ENCODE measurements at places on chromosomes 7 and 10. TPM values are rescaled to one million over a fixed set of nuclear protein-coding genes. Genes with fewer than 3 reads are reported as not detected.
A peak's percentile ranks its signal among the peaks of the same experiment; 100 is the strongest.

Gene RGR
- not detected for total RNA-seq

GRCh38 chr7:101939136-101939695, 121.8 kb downstream of the CUX1 start:
- no peak for DNase-seq

- DNase-seq: no peak
Measured at GRCh38 chr7:155699180-155699579, 54.7 kb downstream of the RBM33 start.

DNA sequence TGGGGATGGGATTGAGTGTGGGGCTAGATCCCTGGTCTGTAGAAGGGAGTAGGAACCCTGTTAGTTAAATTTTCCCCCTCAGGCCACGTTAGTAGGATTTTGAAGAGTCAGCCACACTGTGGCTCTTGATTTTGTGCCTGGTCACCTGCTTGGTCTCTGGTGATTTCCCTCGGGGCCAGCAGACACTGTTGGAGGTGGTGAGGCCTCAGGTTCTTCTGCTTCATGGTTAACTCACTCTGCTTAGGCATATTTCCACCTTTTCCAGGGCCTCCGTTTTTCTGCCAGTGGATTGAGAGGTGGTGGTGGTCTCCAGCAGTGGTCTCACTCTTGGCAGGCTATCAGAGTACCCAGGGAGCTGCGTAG, 4.1 kb downstream of the TSPAN14 start:
- DNase-seq: no peak

GRCh38 chr7:93147363-93147762, 822 bp downstream of the SAMD9L start:
- peak; percentile 32 for DNase-seq

GRCh38 chr10:113503930-113504329, 48.9 kb upstream of the HABP2 start:
- DNase-seq: no peak

GRCh38 chr7:131950758-131951157, 394.3 kb upstream of the PODXL start:
- DNase-seq: no peak

- no peak for DNase-seq
Measured at GRCh38 chr7:91514591-91514990, 250.4 kb downstream of the FZD1 start.

Gene SERPINE1
- 0.44 TPM for total RNA-seq

DNA sequence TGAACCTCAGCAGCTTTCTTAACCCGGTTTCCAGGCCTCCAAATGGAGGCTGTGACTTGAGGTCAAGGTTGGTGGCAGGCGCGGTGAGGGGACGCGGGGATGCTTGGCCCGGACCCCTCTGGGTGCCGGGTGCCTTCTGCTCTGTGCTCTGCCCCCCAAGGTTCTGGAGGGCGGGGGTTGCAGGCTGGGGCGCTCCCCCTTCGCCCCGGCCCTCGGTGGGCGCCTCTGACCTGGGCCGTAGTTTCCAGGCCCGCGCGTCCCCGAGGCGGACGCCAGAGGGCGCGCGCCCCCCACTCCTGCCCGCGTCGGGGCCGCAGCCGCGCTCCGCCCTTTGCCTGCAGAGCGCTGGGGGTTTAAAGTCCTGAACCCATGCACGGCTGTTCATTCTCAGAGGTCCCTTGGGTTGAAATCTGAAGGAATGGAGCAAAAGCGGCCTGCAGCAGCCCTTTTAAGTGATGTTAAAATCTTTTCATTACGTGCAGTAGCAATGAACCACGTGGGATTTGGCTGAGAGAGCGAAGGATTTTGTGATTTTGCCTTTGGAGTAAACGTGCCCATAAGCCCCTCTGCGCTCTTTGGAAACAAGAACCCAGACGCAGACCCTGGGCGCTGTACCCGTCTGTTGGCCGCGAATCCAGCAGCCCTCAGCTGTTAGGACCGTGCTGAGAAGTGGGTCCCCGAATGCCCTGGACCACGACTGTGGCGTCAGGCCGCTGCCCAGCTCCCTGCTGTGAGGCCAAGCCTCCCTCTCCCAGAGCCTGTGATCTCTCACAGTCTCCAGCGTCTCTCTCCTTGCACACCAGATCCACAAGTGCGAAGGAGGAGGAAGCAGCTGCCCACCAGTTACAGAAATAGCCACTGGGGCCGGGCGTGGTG, 135.0 kb downstream of the ACTR3B start:
- peak; percentile 62 for DNase-seq

Gene GPR158
- not detected for total RNA-seq

DNA sequence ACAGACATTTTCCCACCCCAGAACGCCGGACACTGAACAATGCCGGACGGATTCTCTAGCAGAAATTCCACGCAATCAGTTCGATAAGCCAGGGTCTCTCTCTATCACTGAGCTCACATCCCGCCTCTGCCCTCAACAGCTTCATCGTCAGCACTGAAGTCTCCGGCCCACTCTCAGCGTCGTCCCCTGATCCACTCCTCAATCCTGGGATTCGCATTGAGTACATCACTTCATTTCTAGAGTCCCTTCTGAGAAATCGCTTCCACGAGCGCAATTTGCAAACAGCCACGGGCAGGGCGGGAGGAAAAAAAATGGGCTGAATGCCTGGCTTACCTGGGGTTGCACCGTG, 365 bp downstream of the YME1L1 start:
- no peak for DNase-seq

GRCh38 chr10:120943542-120943941, 92.4 kb downstream of the WDR11 start:
- no peak for DNase-seq

DNA sequence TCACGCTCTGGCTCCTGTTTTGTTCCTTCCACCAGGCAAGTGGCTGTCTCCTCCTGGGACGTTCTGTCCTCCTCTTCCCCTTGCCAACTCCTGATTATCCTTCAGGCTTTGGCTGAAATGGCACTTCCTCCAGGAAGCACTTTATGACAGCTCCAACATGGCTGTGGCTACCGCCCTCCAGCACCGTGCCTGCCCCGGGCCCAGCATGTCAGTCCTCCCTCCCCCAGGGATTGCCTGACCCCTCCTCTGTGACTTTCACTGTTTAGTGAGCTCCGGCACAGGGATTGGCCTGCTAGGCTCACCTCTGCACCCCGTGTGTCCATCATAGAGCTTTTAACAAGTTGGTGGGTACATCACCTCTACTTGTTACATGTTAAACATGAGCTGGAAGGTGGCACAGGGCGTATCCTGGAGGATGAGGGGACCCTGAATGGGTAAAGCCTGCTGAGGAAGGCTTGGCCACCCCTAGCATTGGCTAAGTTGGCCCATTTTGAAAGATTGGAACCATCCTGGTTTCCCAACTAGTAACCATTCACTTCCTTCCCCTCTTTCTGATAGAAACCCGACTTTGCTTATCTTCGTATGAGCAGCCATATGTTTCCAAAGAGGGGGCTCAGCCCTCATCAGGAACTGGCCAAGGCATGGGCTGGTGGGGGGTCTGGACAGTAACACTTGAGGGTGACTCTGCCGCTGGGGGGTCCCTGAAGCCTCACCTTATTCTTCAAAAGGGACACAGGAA, 10.5 kb upstream of the ADAMTS14 start:
- no peak for DNase-seq

DNA sequence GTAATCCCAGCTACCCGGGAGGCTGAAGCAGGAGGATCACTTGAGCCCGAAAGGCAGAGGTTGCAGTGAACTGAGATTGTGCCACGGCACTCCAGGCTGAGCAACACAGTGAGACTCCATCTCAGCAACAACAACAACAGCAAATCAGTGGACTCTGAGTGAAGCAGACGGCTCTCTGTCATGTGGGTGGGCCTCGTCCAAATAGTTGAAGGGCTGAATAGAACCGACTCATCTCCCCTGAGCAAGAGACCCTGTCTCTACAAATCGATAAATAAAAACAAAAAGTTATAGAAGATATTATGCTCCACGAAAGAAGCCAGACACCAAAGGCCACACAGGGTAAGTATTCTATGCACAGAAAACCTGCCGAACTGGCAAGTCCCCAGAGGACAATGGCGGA, 45.9 kb downstream of the UNCX start:
- no peak for DNase-seq

Gene AQP1
- total RNA-seq: 0.23 TPM

DNA sequence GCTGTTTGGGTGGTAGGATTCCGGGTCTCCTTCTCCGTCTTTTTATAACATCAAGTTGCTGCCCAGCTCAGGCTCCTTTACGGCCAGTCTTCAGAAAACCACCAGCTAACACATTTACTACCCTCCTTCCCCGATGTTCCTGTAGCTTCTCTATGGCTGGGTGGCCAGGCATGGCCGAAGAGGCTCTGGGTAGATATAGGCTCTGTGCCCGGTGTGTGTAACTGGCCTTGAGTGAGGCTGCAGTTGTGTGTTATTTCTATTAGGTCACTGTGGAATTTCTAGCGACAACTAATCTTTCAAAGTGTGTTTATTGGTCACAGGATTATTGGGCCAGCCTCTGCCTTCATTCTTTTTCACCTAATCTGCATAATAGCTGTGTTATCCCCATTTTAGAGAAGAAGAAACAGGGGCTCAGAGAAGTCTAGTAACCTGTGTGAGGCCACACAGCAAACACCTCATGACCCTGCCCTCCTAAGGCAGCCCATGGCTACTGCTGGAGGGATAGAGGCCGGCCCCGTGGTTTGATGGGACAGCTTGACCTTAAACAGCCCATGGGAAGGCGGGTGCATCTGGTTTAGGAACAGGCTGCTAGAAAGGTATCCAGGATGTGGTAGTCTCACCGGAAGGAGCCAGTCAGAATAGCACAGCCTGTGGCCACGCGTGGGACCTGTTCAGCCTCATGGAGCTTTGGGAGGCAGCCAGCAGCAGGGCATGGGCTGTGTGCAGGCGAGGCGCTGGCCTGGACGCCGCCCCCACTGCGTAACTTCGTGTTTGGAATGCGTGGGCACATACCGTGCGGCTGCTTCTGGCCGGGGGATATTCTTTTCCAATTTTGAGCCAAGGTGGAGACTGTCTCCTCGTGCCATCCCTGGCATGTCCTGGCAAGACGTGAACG, 29.7 kb downstream of the HTRA1 start:
- peak; percentile 37 for DNase-seq

Gene ACTL6B
- total RNA-seq: not detected

Gene AP5Z1
- total RNA-seq: 74.6 TPM

DNA sequence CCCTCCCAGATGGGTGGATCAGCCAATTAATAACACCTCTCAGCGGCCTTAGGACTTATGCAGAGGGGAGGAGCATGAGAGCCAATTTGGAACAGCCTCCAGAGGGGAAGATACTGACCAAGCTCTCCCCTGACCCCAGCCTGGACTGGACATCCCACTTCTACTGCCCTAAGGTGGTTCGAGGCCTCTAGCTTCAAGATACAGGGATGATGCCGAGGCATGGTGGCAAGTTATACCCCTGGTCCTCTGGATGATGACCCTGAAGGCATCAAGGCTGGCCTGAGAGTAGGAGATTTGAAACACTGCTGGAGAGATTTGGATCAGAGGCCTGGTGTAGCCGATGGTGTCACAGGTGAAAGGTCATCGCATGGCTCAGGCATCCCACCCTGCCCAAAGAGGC, 3.2 kb downstream of the CDH23 start:
- DNase-seq: no peak

Gene TRIM50
- not detected for total RNA-seq

DNA sequence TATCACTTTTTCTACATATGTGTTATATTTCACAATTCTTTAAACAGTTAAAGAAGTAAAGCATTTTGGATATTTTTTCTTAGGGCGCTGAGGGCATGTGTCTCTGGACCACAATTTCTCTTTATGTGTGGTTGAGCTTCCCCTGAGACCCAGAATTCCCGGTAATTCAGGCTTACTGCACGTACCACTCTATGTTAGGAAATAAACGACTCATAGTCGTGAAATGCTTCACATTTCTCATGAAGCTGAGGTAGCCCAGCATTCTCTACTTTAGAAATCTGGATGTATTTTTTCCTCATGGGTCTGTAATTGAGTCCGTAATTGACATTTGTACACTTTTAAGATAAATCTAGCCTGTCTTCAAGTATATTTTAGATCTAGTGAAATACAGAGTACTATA, 170.6 kb downstream of the FZD1 start:
- no peak for DNase-seq

- no peak for DNase-seq
Measured at GRCh38 chr7:45681596-45682357, 107.6 kb downstream of the ADCY1 start.

Gene SEC23IP
- 64.2 TPM for total RNA-seq

Gene EGR2
- 2.2 TPM for total RNA-seq

DNA sequence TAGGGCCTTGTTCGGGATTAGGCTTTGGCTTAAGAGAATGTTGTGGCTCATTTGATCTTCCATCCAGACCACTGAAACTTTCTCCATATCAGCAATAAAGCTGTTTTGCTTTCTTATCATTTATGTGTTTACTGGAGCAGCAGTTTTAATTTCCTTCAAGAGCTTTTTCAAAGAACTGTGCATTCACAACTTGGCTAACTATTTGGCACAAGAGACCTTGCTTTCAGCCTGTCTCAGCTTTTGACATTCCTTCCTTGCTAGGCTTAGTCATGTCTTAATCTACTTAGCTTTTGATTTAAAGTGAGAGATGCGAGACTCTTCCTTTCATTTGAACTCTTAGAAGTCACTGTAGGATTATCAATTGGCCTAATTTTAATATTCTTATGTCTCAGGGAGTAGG, 19.1 kb upstream of the AKR1B1 start:
- no peak for DNase-seq

GRCh38 chr7:154776350-154776749, 226.6 kb downstream of the PAXIP1 start:
- no peak for DNase-seq

GRCh38 chr10:69636626-69637605, 6.9 kb downstream of the FAM241B start:
- peak; percentile 41 for DNase-seq

Measured in activated naive CD8-positive, alpha-beta T cell treated with anti-CD3 and anti-CD28 coated beads, Interleukin-2, amount 10 ng/mL, durations not matched to agents 7 days and 5 days (primary cell).